ENCODE measurements at places on chromosomes 6 and 20. TPM values are rescaled to one million over a fixed set of nuclear protein-coding genes. Genes with fewer than 3 reads are reported as not detected.

- DNase-seq = no peak
Measured at GRCh38 chr6:34654061-34654710, 42.4 kb downstream of the ILRUN start.

DNA sequence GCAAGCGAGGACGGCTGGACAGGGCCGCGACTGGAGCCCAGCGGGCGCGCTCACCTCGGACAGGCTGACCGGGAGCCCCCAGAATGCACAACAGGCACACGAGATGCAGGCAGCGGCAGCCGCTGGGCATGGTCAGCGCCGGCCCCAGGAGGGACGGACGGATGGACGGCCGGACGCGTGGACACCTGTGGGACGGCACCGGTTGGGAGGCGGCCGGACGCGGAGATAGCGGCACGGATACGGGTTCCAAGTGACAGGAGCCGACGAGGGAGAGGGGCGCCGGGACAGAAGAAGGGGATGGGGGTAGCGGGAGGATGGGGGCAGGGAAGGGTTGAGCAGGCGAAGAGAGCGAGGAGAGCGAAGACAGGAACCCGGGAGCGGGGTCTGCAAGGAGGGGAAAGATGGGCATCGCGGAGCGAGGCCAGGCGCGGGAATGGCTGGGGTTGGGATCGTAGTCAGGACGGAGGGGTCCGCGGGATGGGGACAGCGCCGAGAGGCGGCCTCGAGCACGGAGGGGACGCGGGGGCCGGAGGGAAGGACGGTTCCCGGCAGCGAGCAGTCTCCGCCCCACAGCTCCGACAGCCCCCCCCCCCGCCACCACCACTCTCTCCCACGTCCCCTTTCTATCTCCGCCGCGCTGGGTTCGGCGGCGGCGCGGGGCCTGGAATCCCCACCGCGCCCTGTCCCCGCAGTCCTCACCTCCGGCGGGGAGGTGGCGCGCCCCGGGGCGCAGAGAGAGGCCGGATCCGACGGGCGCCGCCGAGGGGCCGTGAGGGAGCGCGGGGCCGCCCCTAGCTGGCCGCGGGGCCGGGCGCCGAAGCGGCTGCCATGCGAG, 435 bp downstream of the DLK2 start:
- DNase-seq = peak; percentile 85

DNA sequence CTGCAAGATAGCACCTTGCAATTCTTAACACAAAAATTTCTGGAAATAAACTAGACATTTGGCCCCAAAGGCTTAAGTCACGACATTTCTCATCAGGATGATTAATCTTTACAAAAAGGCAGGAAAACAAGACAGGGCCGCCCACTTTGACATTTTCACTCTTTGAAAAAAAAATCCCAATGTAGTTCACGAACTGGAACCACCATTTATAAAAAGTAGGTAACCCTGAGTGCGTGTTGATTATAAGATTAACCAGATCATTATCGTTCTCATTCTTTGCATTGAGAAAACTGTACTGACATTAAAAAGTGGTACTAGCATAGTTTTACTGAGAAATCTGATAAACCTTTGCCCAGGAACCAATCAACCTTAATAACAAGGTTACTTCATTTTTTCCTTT, 108.8 kb downstream of the HUS1B start:
- no peak for DNase-seq

GRCh38 chr6:45965007-45965406, 50.7 kb downstream of the CLIC5 start:
- no peak for DNase-seq

DNA sequence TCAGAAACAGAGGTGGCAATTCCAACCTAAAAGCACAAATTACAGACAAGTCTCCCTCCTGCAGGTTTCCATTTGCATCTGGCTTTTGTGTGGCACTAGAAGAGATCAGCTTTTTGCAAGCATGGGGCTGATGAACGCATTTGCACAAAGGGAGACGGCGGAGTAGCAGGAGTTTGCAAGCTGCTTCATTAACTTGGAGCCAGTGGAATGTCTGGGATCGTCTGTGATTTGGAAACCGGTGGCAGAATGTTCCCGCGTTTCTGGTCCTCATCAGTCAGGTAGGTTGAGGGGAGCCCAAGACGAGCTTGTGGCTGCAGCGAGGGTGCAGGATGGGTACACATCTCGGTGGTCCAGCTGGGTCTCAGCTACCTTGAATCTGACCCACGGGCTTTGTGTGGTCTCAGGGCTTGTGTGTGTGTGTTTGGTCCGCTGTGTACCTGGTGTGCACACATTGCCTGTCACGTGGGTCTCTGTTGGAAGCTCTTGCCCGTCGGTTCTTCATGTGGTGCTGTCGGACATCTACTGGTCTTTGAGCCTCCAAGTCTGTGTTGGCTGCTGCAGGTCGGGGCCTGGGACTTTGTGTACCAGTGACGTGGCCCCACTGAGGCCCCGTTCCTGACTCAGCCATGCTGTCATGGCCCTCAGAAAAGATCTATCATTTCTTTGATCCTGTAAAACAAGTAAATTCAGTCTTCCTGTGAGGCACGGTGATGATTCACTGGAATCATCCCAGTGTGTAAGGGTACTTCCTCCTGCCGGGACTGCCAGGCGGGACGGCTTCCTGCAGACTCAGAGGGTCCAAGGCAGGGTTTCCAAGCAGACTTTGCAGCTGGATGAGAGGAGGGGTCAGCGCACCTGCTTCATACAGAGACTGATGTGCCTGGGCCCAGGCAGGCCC, 12.4 kb upstream of the MYT1 start:
- no peak for DNase-seq

The TRERF1 gene
- total RNA-seq = 3.4 TPM

GRCh38 chr6:79077715-79078074, 359 bp downstream of the PHIP start:
- DNase-seq = peak; percentile 53

The TRIM31 gene
- 206 TPM for total RNA-seq

The DEFB132 gene
- not detected for total RNA-seq

The TCP11 gene
- total RNA-seq = not detected

DNA sequence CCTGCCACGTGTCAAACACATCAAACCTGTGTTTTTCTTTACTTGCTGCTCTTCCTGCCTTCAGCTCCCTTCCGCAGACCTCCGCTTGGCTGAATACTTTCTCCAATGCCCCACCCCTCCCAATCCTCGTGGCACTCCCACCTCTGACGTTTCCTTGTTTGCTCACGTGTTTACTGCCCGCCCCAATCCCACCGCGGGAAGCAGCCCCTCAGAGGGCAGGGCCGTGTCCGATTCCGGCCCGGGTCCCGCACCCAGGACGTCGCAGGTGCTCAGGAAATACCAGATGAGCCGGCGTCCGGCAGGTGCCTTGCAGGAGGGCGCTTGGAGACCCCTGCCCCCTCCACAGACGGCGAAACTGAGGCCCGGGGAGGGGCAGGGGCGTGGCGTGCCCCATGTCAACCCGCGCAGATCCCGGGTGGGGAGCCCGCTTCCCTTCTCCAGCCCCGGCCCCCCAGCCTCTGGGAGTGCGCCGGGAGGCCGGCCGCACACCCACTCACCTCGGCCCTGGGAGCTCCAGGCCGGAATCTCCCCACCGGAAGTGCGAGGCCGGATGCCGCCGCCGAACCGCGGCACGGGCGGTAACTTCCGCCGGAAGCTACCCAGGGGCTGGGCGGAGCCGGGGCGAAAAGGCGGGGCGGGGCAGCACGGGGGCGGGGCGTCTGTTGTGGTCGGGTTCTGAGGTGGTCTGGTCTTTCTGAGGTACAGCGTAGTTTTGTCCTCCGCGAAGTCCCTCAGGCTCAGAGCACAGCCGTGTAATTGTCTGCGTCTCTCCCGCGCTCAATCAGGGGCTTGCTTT, 42.3 kb downstream of the ELMO2 start:
- peak; percentile 90 for DNase-seq

DNA sequence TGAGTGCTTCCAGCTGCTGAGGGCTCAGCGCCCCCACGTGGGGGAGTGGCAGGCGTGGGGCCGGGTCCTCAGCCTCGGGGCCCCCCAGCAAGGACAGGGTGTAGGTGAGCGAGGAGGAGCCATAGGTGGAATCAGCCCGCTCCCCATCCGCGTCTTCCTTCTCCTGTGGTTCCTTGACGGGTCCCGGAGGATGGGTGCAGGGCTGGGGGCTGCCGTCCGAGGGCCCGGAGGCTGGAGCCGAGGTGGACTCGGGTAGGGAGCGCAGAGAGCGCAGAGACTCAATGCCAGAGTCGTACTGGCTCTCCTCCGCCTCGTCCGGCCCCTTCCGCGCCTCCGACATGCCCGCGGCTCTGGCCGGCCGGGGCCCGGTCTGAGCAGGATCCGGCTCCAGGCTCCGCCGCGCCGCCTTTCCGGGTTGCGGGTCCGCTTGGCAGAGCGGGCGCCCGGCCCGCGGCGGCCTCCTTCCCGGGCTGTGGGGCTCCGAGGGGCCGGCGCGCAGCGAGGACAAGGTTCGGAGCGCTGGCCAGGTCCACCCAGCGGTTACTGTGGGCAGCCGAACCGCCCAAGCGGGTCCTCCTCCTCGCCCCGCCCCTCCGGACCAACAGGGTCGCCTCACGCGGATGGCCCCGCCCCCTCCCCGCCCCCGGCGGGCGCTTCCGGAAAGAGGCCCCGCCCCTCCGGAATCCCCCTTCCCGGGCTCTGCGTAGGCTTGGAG, at the start of gene NFKBIE:
Gene NFKBIE, minus strand, starts transcription at position 545 of the 715 bp plus-strand sequence. Its CDS starts 205 bp downstream, at position 340.
- DNase-seq = peak; percentile 96

The ARMC12 gene
- total RNA-seq = 1.5 TPM

The MRAP2 gene
- 5.1 TPM for total RNA-seq

The DEFB124 gene
- total RNA-seq = not detected

The LY6G6D gene
- not detected for total RNA-seq

DNA sequence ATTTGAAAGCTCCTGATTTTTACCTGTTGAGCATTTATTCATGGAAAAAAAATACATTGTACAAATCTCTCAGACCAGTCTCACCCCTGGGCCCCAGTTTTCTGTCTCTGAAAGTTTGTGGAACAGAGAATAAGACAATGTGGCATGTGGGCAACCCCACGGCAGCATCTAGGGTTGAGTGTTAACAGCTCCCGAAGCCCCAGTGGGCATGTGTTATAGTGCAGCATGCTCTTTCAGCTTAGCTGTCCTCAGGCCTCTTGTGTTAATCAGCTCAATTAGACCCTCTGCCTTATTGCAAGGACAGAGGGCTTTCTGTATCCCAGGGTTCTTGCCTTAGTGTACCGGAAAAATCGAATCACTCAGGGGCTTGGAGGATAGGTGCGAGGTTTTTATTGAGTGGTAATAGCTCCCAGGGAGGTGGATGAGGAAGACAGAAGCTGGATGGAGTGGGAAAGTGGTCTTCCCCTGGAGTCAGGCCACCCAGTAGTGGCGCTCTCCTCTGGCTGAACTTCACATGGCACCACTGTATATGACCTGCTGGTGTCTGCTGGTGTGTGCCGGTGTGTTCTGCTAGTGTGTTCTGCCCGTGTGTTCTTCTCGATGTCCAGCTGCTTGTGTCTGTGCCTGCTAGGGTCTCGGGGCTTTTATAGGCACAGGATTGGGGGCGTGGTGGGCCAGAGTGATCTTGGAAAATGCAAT, 382.8 kb downstream of the EPM2A start:
- no peak for DNase-seq

- DNase-seq = no peak
Measured at GRCh38 chr20:51140671-51141070, 117.8 kb upstream of the KCNG1 start.

DNA sequence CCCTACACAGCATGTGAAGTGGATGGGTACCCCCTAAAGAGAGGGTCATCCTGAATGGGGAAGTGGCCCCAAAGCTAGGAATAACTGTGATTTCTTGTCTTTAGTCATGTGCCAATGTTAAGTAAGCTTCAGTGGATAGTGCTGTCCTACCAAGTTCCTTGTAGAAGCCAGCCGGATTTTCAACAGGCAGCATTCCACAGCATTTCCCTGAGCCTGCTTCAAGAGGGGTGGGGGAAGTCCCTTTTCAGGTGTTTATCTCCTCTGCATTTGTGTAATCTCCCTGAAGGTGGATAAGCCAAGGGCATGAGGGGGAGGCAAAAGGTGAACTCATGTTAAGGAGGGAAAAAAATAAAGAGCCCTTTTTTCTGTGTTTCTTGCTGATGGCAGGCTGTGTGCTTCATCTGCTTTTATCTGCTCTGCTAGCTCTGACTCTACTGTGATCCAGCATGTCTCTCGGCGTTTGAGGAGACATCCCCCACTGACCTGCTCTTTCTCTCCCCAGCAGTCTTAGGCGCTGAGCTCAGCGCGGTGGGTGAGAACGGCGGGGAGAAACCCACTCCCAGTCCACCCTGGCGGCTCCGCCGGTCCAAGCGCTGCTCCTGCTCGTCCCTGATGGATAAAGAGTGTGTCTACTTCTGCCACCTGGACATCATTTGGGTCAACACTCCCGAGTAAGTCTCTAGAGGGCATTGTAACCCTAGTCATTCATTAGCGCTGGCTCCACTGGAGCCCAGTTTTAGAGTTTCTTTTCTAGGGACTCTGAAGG, 1.9 kb downstream of the EDN1 start:
- peak; percentile 47 for DNase-seq

DNA sequence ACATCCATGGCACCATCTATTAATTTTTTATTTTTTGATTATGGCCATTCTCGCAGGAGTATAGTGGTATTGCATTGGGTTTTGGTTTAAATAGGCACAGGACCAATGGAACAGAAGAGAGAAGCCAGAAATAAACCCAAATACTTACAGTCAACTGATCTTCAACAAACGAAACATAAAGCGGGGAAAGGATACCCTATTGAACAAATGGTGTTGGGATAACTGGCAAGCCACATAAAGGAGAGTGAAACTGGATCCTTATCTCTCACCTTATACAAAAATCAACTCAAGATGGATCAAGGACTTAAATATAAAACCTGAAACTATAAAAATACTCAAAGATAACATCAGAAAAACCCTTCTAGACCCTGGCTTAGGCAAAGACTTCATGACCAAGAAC, 25.3 kb upstream of the RUNX2 start:
- DNase-seq = no peak

DNA sequence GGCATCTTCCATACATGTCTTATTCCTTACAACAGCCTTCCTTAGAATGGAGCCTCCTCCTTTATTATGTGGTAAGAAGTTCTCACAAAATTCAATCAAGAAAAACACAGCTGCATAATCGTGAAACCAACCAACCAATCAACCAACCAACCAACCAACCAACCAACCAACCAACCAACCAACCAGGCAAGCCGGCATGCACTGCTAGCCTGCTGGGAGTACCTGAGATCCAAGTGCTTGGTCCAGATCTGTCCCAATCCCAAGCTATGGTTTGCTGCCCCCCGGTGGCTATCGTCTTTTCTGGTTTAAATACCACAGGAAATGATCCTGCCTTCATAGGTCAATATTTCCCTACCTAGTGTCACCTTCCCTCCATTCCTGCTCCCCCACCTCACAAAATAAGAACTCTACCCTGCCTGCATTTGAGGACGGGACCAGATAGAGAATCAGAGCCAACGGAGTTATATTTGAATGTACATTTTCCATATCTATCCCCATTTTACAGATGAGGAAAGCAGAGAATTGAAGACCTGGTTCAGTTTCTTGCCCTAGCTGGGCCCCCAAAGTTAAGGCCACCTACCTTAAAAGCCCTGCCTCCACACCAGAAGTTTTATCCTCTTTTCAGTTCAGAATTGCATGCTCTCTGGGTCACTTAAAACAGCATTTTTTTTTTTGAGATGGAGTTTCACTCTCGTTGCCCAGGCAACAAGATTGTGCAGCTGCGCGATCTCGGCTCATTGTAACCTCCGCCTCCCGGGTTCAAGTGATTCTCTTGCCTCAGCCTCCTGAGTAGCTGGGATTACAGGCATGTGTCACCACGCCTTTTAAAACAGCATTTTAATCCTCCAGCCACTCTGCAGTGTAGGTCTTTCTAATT, 27.1 kb downstream of the RAB44 start:
- DNase-seq = peak; percentile 87

GRCh38 chr6:21381331-21381963, 212.1 kb upstream of the SOX4 start:
- no peak for DNase-seq

The VNN1 gene
- 0.75 TPM for total RNA-seq
